Memory B cell (primary cell): ENCODE measurements at places on chromosomes 11 and 22.

DNA sequence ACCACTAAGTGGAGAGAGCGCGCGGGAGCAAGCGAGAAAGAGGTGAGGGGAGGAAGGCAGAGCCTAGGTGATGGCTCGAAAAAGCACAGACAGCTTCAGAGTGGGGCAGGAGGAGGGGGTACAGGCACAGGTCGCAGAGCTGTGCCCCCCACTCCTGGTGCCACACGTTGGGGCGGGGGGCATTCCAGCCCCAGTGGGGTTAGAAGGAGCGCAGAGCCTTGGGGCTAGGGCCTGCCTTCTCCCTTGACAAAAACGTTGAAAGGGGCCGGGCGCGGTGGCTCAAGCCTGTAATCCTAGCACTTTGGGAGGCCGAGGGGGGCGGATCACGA is 41.6 kb upstream of the ISX start:
- DNase-seq = no peak
- no peak overlapping the region for H3K27ac ChIP-seq
- no peak overlapping the region for H3K4me3 ChIP-seq
- H3K4me1 ChIP-seq = no peaks in the 10 kb centered on the region

DNA sequence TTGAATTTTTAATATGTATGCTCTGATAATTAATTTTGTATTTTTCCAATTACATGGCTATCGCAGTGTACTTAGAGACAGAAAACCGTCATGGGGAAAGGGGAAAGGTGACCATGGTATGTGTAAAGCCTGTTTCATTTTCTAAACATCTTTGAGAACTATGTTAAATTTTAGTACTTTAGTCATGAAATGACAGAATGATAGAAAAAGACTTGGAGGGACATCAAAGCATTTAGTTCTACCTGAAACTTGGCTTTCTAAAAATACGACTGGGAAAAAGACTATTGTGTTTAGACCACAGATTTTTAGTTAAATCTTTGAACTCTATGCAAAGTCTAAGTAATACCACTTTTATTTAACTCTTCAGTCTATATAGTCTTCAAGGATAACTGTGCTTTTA is 54.1 kb downstream of the MAML2 start:
- H3K27me3 ChIP-seq = no peaks in the 10 kb centered on the region
- no peak for DNase-seq
- H3K4me3 ChIP-seq = no peak overlapping the region
- H3K36me3 ChIP-seq = peaks cover 19% of the 10 kb centered on the region
- H3K4me1 ChIP-seq = peaks cover 36% of the 10 kb centered on the region
- H3K27ac ChIP-seq = no peak overlapping the region

GRCh38 chr11:65576867-65577755 is 1.3 kb downstream of the EHBP1L1 start:
- H3K27ac ChIP-seq = peak overlapping the region; percentile 92
- H3K27me3 ChIP-seq = no peaks in the 10 kb centered on the region
- peak; percentile 45 for DNase-seq
- H3K36me3 ChIP-seq = peaks cover 27% of the 10 kb centered on the region
- peaks cover 38% of the 10 kb centered on the region for H3K4me1 ChIP-seq
- H3K4me3 ChIP-seq = peak overlapping the region; percentile 87

DNA sequence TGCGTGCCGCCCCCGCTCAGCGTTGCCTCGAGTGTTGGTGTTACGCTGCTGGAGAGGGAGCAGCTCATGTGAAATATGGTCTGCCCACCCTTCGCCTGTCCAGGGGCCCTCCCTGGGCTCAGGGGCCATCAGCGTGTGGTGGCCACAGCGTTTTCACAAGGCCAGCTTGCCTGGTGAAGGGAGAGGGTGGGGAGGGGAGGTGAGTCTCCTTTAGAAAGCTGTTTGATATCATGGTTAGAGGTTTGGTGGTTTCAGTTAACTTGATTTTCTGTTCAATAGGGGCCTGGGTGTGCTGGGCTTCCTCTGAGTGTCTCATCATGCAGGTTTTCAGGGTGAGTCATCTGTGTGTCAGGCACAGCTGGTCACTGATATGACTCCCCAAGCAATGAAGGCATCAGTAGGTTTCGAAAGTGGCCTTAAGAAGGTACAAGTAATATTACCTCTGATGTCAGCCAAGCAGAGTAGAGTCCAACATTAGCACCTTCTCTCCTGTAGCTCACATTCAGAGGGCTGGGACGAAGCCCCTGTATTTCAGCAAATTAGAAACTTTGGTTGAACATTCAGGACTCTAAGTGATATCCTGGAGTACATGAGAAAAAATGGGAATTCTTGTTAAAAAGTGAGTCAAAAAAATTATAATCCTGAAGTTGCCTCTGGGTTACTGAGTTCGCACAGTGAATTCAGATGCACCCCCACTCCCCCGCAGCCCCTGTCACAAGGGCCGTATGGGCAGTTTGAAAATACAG is 172.5 kb downstream of the TBC1D22A start:
- H3K27me3 ChIP-seq = no peaks in the 10 kb centered on the region
- peak overlapping the region; percentile 40 for H3K27ac ChIP-seq
- H3K36me3 ChIP-seq = peaks cover 28% of the 10 kb centered on the region

- H3K4me1 ChIP-seq = peaks cover 33% of the 10 kb centered on the region
- H3K27ac ChIP-seq = peak overlapping the region; percentile 19
- H3K36me3 ChIP-seq = peaks cover 2% of the 10 kb centered on the region
- H3K4me3 ChIP-seq = peak overlapping the region; percentile 84
- DNase-seq = no peak
These were observed 1.3 kb downstream of the BMAL1 start for GRCh38 chr11:13278609-13279486.

- H3K27ac ChIP-seq = peak overlapping the region; percentile 75
- H3K4me3 ChIP-seq = no peak overlapping the region
- no peaks in the 10 kb centered on the region for H3K27me3 ChIP-seq
- H3K4me1 ChIP-seq = peaks cover 31% of the 10 kb centered on the region
- no peaks in the 10 kb centered on the region for H3K36me3 ChIP-seq
These were observed 6.9 kb upstream of the NLRP6 start for GRCh38 chr11:271319-271715.

- H3K4me1 ChIP-seq = no peaks in the 10 kb centered on the region
- H3K4me3 ChIP-seq = no peak overlapping the region
- H3K27me3 ChIP-seq = peaks cover 12% of the 10 kb centered on the region
- no peak for DNase-seq
- H3K36me3 ChIP-seq = no peaks in the 10 kb centered on the region
These were observed 48.5 kb downstream of the PAK1 start for GRCh38 chr11:77425346-77425745.

DNA sequence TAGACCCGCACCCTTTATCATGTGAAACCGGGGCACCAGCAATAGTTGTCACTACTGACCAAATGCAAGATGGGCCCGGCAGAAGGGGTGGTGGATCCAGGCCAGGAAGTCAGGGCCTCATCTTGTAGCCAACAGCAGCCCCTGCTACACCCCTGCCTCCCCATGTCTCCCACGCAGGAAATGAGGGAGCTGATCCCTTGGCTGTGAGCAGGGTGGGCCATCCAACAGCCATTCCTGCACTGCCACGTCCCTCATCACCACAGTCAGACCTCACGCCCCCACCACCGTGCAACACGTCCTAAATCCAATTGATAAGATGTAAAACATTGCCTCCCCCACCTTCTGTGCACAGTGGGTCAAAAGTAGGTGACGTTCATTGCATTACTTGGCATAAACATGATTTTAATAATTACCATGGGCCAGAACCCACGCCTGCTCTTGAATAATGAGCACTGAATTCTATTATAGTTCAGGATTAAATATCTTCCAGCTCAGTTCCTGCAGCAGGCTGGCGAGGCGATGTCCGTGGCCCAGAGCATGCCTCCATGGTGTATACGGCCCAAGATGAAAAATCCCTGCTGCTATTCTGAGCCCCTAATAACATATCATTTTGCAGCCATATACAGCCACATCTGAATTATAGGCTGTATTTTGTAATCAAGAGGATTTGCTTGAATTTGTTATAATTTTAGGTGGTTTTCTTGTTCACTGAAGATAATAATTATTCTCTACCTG is 1373.8 kb downstream of the BRD1 start:
- H3K36me3 ChIP-seq = no peaks in the 10 kb centered on the region
- H3K4me1 ChIP-seq = no peaks in the 10 kb centered on the region
- peaks cover 14% of the 10 kb centered on the region for H3K27me3 ChIP-seq
- H3K4me3 ChIP-seq = no peak overlapping the region
- no peak overlapping the region for H3K27ac ChIP-seq

DNA sequence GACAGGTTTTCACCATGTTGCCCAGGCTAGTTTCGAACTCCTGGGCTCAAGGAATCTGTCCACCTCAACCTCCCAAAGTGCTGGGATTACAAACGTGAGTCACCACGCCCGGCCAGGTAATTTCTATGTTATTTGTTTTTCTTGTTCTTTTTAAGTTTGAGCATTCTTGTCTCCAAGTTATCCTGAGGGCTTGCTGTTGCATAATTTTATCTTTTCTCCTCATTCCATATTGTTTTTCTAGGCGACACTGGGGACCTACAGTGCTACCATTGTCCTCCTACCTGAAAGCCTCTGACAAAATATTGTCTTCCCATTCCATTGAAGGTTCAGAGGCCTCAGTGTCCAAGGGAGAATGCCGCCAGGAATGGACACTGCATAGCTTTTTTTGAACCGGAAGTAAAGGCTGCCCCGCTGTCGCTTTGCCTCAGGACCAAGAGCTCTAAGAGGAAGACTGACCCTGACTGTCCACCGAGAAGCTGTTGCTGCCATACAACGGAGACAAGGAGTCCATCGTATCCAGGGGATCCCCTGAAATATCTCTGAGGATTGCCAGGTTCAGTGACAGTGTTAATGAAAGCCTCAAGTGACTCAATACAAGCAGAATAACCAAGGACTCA is 9.7 kb downstream of the AP5B1 start:
- no peaks in the 10 kb centered on the region for H3K36me3 ChIP-seq
- DNase-seq = no peak
- peaks cover 8% of the 10 kb centered on the region for H3K4me1 ChIP-seq
- no peak overlapping the region for H3K27ac ChIP-seq
- no peak overlapping the region for H3K4me3 ChIP-seq

DNA sequence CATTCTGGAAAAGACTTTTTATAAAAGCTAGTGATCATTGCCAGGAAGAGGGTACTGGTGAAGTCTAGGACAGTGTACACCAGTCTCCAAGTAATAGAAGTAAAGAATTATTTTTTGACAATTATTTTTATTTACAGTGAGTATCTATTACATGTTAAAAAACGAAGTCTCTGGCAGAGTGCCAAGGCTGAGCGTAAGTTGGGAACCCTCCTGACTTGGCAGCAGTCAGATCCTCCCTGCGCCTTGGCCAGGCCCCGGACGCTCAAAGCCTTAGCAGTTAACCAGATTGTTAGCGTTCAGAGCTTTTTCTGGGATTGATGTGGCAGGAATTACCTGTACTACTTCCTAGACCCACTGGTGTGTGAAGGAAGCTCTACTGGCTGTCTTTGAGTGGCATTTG is 38.1 kb upstream of the CTTN start:
- H3K27me3 ChIP-seq = no peaks in the 10 kb centered on the region
- peaks cover 33% of the 10 kb centered on the region for H3K36me3 ChIP-seq
- no peak for DNase-seq
- H3K4me3 ChIP-seq = no peak overlapping the region
- H3K4me1 ChIP-seq = peaks cover 7% of the 10 kb centered on the region

DNA sequence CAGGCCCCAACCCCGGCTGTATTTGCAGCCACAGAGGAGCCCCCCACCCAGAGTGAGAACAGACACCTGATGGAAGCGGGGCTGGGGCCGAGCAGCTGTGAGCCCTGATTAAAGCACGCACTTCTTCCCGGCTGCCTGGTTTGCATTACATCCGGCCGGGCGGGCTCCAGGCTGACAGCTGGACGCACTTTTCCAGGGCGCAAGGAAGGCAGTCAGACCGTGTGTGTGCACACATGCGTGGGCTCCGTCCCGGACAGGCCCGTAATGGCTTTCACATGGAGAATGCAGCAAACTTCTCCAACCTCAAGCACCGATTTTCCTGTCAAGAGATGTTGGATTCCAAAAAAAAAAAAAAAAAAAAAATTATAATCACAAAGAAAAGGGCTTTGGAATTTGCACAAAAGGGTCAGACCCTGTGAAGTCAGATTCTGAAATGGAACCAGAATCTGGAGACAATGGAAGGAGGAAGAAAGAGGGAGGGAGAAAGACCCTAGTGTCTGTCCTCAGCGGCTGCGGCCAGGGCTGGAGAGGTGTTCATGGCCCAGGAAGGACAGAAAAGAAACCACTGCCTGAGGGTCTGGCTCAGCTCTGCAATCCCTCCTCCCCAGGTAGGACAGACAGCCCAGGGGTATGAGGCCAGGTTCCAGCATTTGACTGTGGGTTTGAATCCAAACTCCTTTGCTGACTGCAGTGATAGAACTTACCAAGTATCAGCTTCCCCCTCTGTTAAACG is 365.5 kb downstream of the MN1 start:
- no peaks in the 10 kb centered on the region for H3K4me1 ChIP-seq
- H3K36me3 ChIP-seq = no peaks in the 10 kb centered on the region
- no peak overlapping the region for H3K27ac ChIP-seq
- peaks cover 10% of the 10 kb centered on the region for H3K27me3 ChIP-seq
- no peak overlapping the region for H3K4me3 ChIP-seq
- DNase-seq = no peak

GRCh38 chr11:120551191-120551590 is 39.6 kb downstream of the GRIK4 start:
- H3K27me3 ChIP-seq = peaks cover 16% of the 10 kb centered on the region
- H3K27ac ChIP-seq = no peak overlapping the region
- no peak for DNase-seq
- no peaks in the 10 kb centered on the region for H3K36me3 ChIP-seq
- peaks cover 11% of the 10 kb centered on the region for H3K4me1 ChIP-seq

GRCh38 chr11:108302121-108302785 is 79.4 kb downstream of the ATM start:
- H3K27me3 ChIP-seq = no peaks in the 10 kb centered on the region
- no peak overlapping the region for H3K4me3 ChIP-seq
- H3K36me3 ChIP-seq = peaks cover 29% of the 10 kb centered on the region
- H3K27ac ChIP-seq = peak overlapping the region; percentile 45

- no peak overlapping the region for H3K27ac ChIP-seq
- no peak for DNase-seq
- H3K4me3 ChIP-seq = no peak overlapping the region
- no peaks in the 10 kb centered on the region for H3K4me1 ChIP-seq
These were observed 17.5 kb downstream of the FGF3 start for GRCh38 chr11:69801513-69802335.

DNA sequence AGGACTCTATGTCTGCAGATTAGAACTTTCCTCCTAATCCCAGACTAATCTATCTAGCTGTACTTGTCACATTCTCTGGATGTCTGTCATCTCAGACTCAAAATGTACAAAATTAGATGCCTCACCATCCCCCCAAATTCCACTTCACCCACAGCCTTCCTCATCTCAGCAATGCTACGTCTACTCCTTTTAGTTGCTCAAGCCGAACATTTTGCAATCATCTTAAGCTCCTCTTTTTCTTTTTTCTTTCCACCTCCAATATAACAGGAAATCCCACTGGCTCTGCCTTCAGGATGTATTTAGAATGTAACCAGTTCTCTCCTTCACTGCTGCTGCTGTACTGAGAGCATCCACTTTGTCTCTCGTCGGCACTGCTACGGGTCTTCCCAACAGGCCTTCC is 1091.8 kb downstream of the TBC1D22A start:
- H3K27ac ChIP-seq = no peak overlapping the region
- no peak overlapping the region for H3K4me3 ChIP-seq
- H3K4me1 ChIP-seq = no peaks in the 10 kb centered on the region
- peaks cover 8% of the 10 kb centered on the region for H3K27me3 ChIP-seq
- no peak for DNase-seq

- DNase-seq = peak; percentile 19
- no peaks in the 10 kb centered on the region for H3K36me3 ChIP-seq
- H3K4me1 ChIP-seq = peaks cover 11% of the 10 kb centered on the region
- peaks cover 14% of the 10 kb centered on the region for H3K27me3 ChIP-seq
- peak overlapping the region; percentile 67 for H3K4me3 ChIP-seq
- peak overlapping the region; percentile 18 for H3K27ac ChIP-seq
These were observed 3.2 kb downstream of the EHF start for GRCh38 chr11:34624069-34624468.
